T-cell (primary cell): ENCODE measurements at places on chromosomes 3 and 15.

DNA sequence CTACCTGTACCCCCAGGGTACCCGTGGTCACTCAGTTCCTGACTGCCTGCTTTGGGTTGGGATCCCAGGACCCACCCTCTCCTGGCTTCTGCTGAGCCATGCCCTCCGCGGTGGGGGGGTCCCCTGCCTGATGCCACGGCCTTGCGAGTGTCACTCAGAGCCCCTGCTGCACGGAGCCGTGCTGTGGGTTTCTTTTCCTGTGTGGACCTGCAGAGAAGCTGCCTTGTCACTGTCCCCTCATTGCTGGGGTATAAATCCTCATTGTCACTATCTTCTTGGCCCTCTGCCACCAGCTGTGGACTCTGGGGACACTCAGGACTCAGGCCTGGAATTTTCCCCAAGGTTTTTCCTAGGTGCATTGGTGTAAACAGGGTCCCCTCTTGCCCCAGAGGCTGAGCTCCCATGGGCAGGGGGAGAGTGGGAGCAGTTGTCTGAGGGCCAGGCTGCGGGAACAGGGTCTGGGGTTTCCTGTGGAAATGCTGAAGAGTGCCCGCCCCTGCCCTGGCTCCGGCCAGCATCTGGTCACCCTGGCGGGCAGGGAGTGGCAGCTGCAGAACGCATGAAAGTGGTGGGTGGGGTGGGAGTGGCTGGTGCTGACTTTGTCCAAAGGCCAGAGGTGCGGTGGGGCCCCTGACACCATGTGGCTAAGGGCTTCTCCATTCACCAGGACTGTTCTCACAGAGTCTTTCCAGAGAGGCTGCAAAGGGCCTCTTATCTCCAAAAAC, 191.7 kb downstream of the GOLGA6L6 start:
- no peak for DNase-seq

DNA sequence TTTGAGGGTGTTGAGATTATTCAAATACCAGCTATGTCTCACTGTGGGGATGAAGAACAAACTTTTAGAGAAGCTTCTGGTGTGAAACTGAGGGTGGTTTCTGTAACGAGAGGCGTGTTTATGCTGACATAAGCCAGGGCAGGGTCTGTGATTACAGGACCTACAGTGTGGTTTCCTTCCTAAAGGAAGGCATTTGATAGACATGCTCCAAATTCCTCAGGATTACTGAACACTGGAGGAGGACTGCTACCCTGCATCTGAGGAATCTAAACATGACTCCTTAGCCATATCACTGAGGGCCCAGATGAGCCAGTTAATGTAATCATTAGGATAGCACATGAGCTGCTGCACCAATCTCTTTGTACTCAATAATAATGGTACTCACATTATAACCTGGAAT, 328.4 kb upstream of the UMPS start:
- DNase-seq, result no peak

- DNase-seq, result no peak
These were observed 11.4 kb upstream of the CCDC174 start for GRCh38 chr3:14640157-14640562.

GRCh38 chr15:73395671-73396070, 26.9 kb upstream of the HCN4 start:
- DNase-seq, result no peak

DNA sequence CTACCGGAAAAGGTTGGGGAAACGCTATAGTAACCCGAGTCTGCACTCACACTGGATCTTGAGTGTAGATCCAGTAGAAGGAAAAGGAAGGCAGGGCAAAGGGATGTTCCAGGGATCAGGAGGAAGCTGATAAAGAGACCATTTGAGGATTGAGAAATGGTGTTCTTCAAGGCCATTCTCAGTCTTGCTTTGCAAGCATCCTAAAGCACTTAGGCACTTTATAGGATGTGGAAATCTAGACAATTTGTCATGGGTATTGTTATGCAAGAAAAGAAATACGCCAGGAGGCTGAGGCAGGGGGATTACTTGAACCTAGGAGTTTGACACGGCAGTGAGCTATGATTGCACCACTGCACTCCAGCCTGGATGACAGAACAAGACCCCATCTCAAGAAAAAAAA, 13.2 kb upstream of the SCAMP5 start:
- no peak for DNase-seq

GRCh38 chr15:28997791-28998190, 112.0 kb downstream of the APBA2 start:
- DNase-seq, result no peak

DNA sequence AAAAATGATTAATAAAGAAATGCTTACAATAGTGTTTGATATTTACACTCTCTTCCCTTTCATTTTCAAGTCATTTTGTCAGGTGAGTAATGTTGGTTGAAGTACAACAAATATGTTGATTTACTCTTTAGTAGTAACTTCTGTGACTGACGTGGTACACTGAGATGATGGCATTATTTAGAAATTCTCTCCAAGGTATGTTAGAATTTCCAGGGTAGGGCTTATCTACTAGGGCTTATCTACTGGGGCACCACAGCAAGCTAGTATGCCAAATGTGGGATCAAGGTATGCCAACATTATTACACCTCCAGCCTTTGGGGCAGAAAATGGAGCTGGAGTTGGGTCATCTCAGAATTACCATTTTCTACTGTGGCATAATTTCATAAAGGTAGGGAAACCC, 157.4 kb upstream of the AGTR1 start:
- DNase-seq, result no peak

GRCh38 chr15:86040356-86041033, 39.2 kb upstream of the AGBL1 start:
- DNase-seq, result no peak

DNA sequence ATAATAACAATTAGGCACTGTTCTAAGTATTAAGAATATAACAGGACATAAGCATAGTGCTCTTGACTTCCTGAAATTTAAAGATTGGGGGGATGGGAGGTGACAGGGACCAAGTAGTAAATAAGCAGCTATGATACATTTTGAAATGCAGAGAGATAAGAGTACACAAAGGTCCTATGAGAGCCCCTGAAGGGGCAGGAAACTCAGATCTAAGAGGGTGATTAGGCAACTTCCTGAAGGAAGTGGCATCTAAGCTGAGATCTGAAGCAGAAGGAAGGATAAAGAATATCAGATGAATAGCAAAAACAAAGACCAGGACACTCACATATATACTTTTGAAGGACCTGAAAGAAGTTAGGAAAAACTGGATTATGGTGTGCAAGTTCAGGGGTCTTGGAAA, 415.2 kb upstream of the FRG2C start:
- DNase-seq, result no peak
